ENCODE measurements at places on chromosomes 5 and 9.

DNA sequence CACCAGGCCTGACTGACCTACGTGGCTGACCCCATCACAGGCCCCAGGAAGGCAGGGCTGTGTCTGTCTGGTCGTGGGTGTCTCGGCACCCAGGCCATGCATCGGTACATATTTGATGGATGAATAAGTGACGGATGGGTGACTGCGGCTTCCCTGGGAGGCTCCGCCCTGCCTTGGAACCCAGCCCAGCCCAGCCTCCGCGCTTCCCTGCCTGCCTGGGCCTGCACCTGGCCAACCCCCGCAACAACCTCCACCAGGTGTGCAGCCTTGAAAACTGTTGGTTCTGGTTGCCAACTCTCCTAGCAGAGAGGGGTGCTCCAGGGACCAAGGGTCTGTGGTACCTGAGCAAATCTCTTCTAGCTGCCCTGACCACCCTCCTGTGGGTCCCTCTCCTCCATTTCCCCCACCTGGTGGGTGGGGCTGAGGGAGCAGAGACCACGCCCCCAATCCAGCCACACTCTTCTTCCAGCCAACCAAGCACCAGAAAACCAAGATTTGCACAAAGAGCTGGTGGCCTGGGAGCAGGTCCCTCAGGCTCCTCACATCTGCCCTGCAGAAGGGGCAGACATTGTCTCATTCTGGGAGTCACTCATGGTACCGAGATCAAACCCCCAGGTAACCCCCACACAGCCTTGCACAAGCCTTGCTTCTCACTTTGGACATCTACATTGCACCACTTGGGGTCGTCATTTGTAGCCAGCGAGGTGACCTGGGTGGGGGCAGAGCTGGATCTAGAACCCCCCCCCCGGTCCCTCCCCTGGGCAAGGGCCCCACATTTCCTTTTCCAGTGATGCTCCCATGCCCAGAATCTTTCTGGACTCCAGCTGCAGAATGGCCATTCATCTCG is 100.6 kb upstream of the IER5L start:
- DNase-seq, result no peak

DNA sequence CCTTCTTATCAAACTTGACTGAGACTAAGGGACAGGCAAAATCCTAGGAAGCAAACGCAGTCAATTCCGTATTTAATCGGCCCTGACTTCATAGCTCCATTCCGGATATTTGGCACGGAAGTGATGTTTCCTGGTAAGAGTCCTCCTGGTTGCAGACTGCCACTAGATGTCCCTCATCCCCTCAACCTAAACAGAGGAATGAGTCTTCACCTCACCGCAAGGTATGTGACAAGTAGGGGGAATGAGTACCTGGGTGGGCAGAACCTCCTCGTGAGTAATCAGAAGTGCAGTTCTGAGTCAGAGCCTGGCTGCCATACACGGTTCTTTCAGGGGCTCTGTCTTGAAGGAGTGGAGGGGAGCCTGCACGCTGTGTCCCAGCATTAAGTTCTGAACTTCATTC is 173.6 kb downstream of the MUSK start:
- DNase-seq, result no peak

DNA sequence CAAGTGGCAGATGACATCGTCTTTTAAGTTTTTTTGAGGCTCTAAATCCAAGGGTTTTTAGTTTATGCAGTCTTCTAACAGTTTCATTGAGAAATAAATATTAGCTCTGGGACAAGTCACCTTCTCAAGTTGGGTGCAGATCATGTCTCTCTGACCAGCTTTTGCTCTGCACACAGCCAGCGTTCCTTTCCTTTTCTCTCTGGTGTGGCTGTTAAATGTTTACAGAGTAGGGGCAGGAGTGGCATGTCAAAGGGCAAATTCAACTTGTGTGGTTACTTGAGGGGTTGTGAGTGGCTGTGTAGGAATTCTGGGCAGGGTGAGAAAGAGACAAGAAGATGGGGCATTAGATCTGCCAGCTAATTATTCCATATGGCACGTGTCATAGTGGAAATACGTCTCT is 187.5 kb upstream of the HMHB1 start:
- DNase-seq, result no peak

DNA sequence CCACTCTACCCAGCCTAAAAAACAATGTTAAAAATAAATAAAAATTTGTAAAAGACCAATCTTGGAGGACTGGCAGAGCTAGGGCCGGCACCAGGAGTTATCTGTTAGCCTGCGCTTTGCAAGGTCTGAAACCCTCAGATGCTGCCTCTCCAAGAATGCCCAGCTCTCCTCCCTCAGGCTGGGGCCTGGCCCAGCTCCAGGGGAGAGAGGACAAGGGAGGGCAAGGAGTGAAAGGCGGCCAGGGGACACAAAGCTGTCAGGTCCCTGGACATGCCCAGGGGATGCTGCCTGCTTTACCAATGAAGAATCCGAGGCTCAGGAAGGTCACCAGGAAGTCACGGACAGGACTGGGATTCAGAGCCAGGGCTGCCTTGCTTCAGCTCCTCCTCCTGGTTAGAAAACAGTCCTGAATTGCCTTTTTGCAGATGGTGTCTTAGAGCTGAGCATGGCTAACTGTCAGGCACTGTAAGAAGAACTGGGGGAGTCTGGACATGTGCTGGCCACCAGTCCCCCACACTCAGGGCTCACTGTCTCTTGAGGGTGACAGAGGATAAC is 5.5 kb upstream of the N4BP3 start:
- DNase-seq, result no peak

- DNase-seq, result no peak
These were observed 361.4 kb upstream of the POU5F2 start for GRCh38 chr5:94102849-94103248.

GRCh38 chr9:127340721-127341120 is 56.2 kb upstream of the SLC2A8 start:
- no peak for DNase-seq

DNA sequence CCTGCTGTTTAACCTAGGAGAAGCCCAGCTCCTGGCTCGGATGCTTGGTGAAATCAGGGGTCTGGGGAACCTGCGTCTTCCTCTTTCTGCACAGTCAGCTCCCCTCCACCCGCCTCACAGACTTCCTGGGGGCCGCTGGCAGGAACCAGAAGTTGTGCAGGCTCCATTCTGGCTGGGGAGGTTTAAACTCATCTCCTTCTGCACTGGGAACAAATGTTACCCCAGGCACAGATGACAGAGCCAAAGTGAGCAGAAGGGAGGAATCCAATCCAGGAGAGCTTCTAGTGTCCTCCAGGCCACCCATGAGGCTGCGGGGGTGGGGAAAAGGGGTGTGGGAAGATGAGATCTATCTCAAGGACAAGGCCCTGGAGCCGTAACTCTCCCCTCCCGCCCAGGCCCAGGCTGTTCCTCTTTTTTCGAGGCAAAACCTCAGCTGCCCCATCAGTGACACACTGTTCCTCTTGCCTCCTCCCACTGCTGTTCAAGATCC is 31.2 kb downstream of the KCNMB1 start:
- DNase-seq, result no peak

GRCh38 chr5:68932830-68933434 is 160.9 kb upstream of the SLC30A5 start:
- peak; percentile 9 for DNase-seq

DNA sequence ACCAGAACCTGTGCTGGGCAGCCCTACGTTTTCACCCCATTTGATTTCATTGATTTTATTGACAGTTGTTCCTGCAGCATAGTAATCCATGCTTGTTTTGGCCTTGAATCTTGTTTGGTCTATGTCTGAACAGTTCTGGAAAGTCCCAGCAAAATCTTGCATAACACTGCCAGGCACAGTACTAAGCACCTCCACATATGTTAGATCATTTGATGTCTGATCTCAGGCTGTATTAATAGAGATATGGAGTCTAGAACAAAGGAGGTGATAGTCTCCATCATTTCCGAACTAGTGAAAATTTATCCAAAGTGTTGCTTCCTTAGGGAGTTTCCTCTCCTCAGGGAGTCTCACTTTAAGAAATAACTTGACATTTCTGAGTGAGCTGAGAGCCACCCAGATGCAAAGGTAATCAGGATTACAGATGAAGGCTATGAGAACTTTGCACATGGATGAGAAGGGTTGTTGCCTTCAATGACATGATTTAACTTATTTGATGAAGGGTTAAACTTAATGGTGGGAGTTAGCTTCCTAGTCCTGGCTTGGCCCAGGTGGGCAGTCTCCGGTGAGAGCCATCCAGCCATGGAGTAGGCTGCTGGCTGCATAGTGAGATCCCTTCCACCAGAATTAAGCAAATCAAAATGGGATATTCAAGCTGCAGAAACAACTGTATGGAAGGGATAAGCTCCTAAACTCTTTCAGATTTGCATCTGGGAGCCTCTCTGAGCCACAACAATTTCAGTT is 173.8 kb upstream of the MVB12B start:
- DNase-seq, result no peak

DNA sequence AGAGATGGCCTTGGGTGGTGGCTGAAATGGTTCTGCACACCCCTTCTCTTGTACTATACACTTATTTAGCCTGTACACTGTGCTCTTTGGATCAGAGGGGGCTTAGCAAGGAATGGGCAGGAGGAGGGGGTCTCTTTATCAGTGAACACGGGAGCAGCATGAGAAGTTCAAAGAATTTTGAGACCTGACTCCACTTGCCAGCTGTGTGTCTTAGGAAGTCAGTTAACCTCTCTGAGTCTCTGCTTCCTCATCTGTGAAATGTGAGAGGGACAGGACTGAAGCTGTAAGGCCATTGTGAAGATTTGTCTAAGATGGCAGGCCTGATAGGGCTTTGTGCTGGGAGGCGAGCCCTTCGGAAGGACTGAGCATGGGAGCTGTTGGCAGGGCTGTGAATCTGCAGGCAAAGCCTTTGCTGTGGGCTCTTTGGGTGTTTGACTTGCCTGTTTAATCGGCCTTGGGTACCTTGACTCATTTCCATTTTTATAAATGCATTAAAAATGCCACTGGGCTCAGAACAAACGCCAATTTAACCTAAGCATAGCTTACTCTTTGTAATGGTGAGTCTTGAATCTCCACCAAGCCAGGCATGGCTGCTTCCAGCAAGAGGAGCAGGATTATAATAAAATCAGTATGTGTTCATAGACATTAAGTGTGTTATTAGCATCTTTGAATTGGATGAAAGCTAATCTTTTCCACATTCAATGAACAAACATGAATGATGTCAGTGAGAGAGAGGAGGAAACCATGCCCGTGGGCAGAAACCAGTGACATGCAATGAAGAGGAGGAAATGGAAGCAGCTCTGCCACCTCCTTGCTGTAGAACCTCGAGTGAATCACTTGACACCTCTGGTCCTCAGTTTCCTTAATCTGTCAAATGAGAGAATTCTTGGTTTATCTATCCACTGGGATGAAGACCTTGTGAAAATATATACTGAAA is 89.4 kb downstream of the MACROH2A1 start:
- peak; percentile 6 for DNase-seq

DNA sequence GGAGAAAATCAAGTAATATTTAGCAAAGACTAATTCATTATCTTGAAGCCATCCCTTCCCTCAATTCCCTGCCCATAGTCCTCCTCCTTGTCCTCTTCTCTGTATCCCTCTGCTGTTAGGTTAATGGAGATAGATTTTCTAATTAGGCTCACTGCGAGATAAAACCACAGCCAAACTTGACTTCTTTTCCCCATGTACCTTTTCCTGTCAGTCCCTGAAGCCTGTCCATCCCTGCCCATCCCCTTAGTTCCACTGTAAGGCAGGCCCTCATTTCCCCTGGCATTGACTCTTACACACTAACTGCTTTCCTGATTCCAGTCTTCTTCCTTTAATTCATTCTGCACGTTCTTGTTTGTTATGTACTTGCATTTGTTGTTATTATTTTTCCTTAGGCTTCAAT is 1.2 kb downstream of the TLR4 start:
- DNase-seq, result no peak

DNA sequence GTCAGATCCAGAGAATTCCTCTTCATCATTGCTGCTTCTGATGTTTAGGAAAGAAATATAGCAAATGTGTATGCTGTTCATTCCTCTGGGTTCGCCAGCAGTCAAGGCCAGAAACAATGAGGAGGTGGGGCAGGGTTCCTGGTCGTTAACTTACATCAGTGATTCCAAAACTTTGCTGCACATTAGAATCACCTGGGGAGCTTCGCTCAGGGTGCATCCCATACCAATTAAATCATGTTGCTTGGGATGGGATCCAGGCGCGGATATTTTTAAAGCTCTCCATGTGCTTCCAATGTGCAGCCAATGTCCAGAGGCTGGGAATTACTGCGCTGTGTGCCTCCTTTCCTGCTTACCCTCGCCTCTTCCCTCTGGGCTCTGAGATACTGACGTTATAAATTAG is 227.9 kb upstream of the KLF9 start:
- no peak for DNase-seq

DNA sequence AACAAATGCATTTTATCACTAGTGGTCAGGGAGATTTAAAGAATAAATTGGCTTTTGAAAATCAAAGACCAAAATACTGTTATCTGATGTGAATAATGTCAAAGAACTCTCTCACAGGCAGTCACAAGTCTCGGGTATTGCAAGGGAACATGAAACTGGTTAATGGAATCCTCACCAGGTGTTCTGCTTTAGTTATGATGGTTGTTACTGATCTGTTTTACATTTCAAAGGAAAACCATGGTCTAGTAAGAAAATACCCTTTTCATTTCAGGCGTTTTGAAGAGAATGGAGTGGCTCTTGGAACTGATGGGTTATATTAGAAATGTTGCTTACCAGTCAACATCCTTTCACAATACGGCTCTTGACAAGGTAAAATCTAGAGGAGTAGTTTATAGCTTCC is 43.4 kb downstream of the HACD4 start:
- no peak for DNase-seq

- DNase-seq, result peak; percentile 40
These were observed 80.1 kb downstream of the F2RL2 start for GRCh38 chr5:76542887-76543690.

DNA sequence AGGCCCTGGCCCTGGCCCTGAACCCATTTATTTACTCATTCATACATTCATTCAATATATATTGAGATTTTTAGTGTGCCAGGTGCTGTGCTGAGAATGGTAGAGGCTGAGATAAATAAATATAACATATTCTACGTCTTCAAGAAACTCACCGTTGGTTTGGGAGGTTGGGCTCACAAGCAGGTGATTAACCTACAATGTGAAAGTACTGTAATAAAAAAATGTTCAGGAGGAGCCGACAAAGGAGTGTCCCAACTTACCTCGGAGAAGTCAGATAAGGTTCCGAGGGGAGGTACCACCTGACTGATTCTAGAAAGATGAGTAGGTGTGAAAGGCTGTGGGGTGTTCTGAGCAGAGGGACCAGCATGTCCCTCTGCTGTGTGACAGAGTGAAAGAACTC is 479.6 kb upstream of the KLF4 start:
- DNase-seq, result no peak

GRCh38 chr9:19233344-19233743 is 2.9 kb downstream of the DENND4C start:
- no peak for DNase-seq

DNA sequence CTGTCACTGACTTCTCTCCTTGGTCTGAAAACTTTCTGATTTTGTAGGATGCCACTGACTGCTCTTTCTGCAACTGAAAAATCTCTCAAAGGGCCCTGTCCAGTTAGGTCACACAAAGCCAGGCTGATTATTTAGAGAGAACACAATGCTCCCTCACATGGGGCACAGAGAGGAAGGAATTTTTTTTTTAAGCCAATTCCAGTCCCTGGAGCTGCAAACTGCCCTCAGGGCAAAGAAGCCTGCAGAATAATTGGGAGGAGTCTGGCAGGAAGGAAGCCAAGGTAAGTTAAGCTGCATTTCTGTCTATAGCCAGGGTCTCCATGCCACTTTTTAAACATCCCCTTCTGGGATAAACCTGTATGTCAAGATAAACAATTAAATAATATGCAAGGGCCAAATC is 305.5 kb downstream of the ZSWIM6 start:
- no peak for DNase-seq

Measured in fibroblast of lung (primary cell).